ENCODE measurements at places on chromosomes 7 and 10.

GRCh38 chr7:22551768-22552513 lies 52.0 kb upstream of the STEAP1B start:
- DNase-seq, result no peak

DNA sequence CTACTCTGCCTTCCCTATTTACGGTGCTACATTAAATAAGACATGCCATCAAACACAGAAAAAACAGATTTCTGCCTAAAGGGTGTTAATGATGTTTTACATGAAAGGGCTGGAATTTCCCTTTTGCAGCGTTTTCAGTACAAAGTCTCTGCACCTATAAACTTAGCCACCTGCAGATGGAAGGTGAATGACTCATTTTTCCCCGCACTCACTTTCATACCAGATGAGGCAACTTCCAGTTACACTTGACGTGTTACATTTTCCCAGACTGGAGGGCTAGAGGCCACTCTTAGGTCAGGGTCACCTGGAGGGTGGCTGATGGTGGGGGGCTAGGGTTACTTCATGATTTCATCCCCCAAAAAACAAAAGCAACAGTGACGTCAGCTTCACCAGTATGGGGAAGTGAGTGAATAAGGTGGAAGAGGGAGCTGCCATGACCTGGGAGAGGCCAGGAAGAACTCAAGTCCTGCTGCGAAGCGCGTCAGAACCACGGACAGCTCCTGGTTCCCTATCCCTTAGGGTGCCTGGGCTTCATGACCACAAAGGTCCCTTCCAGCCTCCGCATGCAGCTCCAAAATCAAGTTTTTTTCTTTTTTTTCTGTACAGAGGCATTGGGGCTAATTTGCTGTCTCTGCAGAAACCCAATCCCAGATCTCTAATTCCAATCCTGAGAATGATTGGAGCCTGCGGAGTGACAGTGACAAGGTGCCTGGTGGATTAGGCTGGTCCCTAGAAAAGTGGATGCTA lies 94.0 kb downstream of the ADARB2 start:
- peak; percentile 62 for DNase-seq

- DNase-seq, result no peak
These were observed 7.8 kb downstream of the TES start for GRCh38 chr7:116218051-116218645.

DNA sequence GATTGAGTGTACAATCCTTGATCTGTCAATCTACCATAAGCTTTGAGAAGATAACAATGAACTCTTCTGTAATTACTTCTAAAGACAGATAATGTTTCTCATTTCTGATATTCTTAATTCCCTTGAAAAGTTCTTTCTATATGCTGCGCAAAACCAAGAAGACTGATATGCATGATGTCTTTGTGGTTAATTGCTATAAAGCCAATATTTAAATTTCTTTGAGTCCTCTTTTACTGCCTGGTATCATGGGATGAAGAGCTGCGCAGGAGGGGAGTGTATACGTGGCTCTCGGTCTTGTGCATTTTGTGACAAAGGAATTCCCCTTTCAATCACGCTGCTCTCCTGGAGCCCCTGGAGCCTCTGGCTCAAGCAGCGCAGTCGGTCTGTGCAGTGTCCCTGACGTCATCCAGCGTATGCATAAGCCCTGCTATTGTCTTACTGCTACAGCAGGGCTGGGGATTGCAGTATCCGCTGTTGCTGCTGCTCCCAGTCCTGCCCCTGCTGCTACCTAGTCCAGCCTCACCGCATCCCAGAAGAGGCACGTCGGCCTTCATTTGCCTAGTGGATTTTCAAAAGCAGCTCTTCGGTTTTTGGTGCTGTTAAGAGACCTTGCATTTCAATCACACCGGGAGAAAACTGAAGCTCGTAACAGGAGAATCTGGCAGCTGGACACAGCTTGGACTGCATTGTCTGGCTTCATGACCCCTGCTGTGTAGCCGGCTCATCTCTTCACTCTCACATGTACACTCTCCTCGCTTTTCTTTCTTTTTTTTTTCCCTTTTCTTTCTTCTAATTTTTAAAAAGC lies 66.7 kb downstream of the ST7 start:
- DNase-seq, result peak; percentile 85

DNA sequence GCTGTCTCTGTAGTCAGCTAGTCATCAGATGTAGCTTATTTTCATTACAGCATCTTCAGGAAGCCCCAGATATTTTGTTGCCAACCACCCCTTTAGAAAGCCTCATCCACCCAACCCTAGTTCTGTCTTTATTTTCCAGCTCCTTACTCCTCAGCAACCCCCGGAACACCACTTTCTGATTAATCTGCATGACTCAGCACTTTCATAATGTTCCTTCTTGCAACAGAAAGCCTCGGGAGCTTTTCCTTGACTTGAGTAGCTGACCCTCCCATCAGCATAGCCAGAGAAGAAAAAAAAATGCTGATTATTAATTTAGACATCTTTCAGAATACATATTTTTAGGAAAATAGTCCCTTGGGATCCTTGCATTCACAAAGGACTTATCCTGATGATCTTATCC lies 244.0 kb upstream of the CXCL12 start:
- DNase-seq, result no peak

DNA sequence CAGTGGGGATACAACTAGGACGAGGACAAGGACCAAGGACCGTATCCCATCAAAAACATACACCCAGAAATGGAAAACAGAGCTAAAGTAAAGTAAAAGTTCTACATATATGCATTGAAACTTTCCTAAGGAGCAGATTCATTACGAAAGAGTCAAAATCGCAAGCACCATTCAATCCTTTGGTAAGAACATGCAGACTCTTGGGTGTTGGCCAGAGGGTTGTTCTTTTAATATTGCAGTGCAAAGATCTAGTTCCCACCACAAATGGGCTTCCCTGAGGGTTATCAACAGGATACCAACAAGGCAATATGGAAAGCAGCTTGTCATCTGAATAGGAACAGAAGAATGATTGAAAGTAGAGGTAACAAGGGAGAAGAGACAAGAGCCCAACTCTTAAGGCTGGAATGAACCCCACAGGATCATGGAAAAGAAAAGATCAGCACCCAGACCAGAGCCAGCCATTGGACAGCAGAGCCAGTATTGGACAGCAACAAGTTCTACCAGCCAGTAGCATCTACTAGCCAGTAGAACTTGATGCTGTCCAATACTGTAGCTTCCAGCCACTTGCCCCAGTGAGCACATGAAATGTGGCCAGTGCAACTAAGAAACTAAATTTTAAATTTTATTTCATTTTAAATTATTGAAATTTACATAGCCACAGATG lies 66.0 kb downstream of the OSBPL3 start:
- no peak for DNase-seq

- no peak for DNase-seq
These were observed 96.4 kb downstream of the PRKG1 start for GRCh38 chr10:51170518-51171245.

DNA sequence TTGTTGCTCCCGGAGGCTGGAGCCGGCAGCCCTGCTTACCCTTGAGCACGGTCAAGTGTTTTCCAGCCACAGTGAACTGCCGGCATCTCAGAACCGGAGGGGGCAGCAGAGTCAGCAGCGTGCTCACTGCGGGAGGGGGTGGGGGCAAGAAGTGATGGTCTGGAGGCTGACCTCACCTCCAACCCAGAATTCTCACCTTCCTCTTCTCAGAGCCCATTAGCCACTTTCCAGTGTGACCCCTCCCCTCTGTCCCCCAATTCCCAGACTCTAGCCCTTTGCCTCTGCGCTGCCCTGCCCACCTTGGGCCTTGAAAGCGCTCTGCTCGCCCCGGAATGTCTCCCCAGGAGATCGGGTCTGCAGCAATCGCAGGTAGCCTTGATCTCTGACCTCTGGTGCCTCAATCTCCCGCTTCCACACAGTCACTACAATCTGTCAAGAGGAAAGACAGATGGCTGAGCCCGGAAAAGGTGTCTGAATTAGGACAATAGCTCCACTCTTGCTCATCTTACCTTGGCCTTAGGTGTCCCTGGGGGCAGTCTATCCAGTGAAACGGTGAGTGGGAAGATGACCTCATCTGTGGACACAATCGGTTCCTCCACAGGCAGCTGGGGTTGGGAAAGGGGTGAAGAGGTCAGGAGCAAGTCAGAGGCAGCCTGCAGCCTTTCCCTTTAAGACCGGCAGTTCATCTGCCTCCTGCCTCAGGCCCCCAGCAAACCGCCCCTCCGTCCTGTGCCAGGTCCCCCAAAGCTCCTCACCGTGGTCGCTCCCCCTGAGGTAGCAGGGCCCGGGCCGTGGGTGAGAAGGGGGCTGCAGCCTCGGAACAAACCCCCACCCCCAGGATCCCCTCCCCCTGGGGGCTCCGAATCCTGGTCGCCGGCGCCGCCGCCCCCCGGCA lies 942 bp downstream of the TRAPPC14 start:
- no peak for DNase-seq

DNA sequence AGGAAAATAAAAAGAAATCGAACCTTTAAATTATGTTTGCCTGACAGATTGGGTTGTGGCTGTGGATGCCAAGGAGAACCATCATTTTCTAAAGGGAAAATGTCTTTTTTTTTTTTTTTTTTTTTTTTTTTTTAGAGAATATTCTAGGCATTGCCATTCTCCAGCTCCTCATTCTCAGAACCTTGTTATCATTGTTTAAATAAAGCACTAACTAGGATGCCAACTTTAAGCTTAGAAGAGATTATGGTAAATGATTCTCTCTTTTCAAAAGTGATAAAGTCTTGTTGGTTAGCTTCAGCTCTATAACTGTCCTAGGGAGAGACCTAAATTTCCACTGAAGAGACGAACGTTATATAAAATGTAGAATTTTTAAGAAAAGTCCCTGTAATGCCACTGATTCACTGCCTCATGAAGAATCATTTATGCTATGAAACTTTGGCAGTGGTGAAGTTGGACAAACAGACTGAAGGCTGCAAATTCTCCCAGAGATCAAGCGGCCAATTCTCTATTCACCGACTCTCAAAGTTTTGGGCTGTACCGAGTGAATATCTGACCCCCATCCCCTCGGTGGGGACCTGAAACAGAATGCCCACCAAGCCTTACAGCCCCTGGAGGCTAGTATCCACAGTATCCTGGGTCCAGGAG lies 207.9 kb upstream of the PITRM1 start:
- no peak for DNase-seq

DNA sequence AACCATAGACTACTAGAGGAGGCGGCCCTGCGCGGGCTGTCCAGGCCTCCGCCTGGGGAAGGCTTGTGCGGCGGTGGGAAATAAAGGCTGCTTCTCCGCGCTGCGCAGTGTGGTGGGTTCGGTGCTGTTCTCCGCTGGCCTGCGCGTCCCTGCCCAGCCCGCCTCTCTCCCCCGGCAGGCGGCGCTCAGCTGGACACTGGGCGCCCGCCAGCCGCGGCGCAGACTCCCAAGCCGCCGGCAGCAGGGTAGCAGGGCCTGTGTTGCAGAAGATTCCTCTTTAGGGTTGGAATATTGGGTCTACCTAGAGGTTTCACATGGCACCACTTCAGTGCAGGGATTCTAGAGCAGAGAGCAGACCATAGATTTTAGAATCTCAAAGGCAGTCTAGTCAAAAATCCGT lies 66.1 kb upstream of the ZPBP start:
- DNase-seq, result no peak

GRCh38 chr10:110747609-110748464 lies 103.7 kb downstream of the RBM20 start:
- no peak for DNase-seq

DNA sequence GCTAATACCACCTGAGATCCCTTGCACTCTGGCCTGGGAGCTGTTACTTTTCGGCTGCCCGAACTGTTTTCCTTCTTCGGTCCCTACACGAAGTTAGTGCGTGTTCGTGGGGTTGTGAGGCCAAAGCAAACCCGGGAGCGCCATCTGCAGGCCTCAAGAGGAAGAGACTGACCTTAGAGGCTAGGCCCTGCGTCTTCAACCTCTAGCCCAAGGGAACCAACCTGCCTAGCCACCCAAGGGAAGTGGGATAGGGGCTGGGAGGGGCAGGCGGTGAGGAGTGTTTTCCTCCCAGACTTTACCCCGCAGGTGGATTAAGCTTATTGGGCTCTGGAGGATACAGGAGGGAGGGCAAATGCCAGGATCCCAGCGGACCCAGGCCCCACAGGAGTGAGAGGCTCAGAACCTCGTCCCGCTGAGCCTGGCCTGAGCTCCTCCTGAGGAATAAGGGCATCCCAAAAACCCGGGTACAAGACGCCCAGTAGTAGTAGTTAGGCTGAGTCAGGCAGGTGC lies 1.7 kb upstream of the PAX2 start:
- no peak for DNase-seq

DNA sequence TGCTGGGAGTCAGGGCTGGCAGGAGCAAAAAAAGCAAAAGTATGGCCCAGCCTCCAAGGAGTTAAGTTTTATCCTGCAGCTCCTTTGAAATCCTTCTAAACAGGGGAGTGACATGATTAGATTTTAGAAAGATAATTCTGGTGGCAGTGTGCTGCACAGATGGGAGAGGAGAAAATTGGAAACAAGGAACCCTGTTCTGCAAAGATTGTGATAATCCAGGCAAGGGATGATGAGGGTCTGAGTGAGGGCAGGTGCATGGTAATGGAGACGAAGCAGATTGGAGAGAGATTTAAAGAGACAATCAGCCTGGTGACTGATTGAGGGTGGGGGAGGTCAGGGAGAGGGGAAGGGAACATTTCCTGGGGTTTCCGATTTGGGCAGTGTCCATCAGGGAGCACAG lies 444.7 kb upstream of the PODXL start:
- no peak for DNase-seq

GRCh38 chr10:117860823-117861222 lies 185.9 kb downstream of the RAB11FIP2 start:
- DNase-seq, result no peak

DNA sequence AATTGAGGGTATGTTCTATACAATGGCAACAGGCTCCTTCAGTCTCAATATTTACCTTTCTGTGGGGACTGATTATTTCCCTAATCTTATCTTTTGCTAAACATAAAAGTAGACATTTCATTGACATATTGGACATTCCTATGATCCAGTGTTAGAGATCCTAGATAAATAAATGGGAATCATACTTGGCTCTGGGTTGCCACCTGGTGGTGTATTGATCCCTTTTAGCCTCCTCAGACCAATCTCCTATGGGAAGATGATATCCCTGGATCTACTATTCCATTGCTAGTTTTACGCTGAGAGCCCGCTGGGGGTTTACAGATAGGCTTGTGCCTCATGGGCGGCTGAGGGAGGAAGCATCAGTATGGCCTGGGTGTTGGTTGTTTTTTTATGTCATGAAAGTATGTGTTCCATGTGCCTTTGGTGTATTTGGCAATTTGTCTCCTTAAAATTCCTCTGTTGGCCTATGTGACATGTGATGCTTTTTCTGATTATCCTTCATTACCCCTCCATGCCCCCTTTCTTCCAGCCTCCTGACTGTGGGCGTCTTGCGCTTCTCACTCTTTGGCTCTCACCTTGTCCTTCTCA lies 18.8 kb downstream of the CELF2 start:
- peak; percentile 33 for DNase-seq

Measured in neuronal stem cell (in vitro differentiated cells).